ENCODE measurements at places on chromosomes 2 and 18. TPM values are rescaled to one million over a fixed set of nuclear protein-coding genes. Genes with fewer than 3 reads are reported as not detected.
A peak's percentile ranks its signal among the peaks of the same experiment; 100 is the strongest.

- no peaks in the 10 kb centered on the region for H3K4me1 ChIP-seq
- no peaks in the 10 kb centered on the region for H3K27me3 ChIP-seq
- no peak for DNase-seq
- H3K27ac ChIP-seq, result no peak overlapping the region
Measured at GRCh38 chr2:80830891-80831290, 526.3 kb upstream of the LRRTM1 start.

DLX1 gene
- polyA plus RNA-seq, result not detected

DNA sequence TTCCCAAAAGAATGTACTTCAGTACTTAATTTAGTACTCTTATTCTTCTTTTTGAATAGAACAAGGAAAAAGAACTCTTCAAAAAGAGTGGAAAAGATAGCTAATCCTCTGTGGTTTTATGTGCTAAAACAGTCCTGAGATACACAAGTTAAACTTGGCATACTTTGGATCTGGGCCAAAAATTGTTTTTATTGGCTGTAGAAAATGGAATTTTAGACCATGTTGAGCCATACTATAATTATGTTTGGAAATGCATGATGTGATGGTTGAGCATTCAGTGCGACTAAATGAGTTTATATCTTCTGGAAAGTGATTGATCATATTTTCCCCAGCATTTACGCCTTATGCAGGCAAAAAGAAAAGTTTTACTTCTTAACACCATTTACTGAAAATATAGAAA is 18.0 kb upstream of the PDE1A start:
- H3K36me3 ChIP-seq, result no peaks in the 10 kb centered on the region
- no peak for DNase-seq
- no peak overlapping the region for H3K4me3 ChIP-seq
- no peaks in the 10 kb centered on the region for H3K27me3 ChIP-seq

GRCh38 chr2:231174211-231174651 is 24.2 kb upstream of the ARMC9 start:
- H3K36me3 ChIP-seq, result peaks cover 5% of the 10 kb centered on the region
- H3K27ac ChIP-seq, result no peak overlapping the region
- no peaks in the 10 kb centered on the region for H3K27me3 ChIP-seq
- DNase-seq, result no peak
- no peak overlapping the region for H3K4me3 ChIP-seq

GRCh38 chr2:134370655-134371445 is 117.0 kb downstream of the MGAT5 start:
- no peaks in the 10 kb centered on the region for H3K4me1 ChIP-seq
- no peak overlapping the region for H3K27ac ChIP-seq
- no peak for DNase-seq
- H3K27me3 ChIP-seq, result no peaks in the 10 kb centered on the region
- no peak overlapping the region for H3K4me3 ChIP-seq

CAVIN2 gene
- 17.9 TPM for polyA plus RNA-seq

- no peak for DNase-seq
- H3K27me3 ChIP-seq, result no peaks in the 10 kb centered on the region
- no peak overlapping the region for H3K4me3 ChIP-seq
- H3K4me1 ChIP-seq, result no peaks in the 10 kb centered on the region
Measured at GRCh38 chr2:120360307-120360855, 14.4 kb downstream of the INHBB start.

DNA sequence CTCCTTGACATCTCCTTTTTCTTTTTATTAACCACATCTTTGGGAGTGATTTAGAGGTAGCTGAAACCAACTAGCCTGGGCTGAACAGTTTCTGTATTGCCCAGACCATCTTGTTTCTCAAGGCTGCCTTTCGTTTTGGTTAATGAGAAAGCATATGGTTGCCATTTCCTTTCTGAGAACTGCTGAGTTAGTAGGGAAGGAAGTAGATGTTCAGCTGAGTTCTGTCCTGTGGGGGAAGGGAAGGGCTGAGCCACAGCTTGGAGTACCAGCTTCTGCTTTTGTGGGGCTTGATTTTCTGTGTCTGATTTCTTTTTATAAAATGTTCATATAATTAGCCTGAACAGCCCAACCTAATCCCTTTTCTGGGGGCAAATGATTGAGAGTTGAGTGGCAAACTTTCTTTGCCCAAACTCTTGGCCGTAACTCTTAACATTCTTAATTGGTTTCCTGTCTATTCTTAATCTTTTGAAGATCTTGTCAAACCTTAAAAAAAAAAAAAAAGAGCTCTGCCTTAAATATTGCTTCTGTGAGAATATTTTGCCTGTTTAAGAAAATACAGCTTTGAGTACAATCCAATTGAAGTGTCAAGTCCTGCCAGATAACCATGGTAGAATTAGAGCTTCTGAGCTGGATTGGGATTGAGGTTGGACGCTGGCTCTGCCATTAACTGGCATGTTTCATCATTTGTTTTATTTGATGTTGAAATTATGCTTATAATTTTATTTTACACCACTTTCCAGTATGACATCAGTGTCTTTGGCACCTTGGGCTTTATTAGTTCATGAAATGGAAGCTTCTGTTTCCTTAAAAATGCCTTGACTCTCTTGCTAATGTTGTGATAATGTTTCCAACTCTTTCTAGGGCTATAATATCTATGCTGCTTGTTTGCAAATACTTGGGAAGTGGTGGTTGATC is 1.9 kb upstream of the NABP1 start:
- no peaks in the 10 kb centered on the region for H3K4me1 ChIP-seq
- H3K27ac ChIP-seq, result no peak overlapping the region
- no peak for DNase-seq
- H3K27me3 ChIP-seq, result no peaks in the 10 kb centered on the region
- no peaks in the 10 kb centered on the region for H3K36me3 ChIP-seq
- no peak overlapping the region for H3K4me3 ChIP-seq

LYG1 gene
- polyA plus RNA-seq, result 35.0 TPM

GRCh38 chr2:240405684-240406313 is 29.7 kb upstream of the GPC1 start:
- H3K36me3 ChIP-seq, result no peaks in the 10 kb centered on the region
- H3K27me3 ChIP-seq, result no peaks in the 10 kb centered on the region
- H3K27ac ChIP-seq, result no peak overlapping the region
- DNase-seq, result peak; percentile 51

PJVK gene
- polyA plus RNA-seq, result 6.2 TPM

DNA sequence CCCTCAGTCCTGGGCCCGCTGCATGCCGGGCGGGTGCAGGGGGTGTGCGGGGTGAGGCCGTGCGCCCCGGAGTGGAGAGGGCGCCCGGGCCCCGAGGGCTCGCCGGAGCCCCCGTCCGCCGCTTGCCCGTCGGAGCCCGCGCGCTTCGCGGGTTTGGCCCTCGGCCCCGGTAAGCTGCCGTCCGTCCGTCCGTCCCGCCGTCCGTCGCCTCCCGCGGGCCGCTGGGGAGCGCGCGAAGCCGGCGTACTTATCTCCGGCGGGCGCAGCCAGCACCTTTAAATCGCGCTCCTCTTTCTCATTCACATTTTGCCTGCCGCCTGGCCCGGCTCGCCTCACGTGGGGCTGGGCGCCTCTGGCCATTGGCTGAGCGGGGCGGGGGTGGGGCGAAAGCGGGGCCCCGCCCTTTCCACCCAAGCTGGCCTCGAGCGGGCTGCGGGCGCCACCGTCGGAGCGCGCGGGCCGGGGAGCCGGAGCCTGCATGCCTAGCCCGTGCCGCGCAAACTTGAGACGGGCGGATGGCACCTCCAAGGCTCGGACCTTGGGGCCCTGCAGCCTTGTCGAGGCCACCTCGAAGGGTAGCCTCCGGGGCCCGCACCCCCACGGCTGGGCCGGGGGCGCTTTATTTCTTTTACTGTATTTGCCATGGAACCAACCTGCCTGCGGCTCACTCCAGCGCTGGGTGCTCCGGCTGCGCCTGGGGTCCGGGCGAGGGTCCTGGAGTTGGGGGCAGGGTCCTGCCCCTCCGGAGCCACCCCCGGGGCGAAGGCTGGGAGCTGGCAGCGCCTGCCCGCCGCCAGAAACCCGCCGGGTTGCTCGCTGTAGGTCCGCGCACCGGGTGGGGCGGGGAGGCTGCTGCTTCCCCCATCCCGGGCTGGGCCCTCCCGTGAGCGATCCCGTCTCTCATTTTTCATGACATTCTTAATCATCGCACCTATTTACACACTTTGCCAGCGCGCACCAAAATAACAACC is at the start of gene GBX2:
Gene GBX2, minus strand, starts transcription at position 277 of the 971 bp plus-strand sequence. CDS start 415 bp downstream, outside the sequence.
- H3K27ac ChIP-seq, result no peak within 1 kb of the TSS
- H3K4me1 ChIP-seq, result no peaks in the 10 kb centered on the region
- no peak within 1 kb of the TSS for H3K4me3 ChIP-seq

DNA sequence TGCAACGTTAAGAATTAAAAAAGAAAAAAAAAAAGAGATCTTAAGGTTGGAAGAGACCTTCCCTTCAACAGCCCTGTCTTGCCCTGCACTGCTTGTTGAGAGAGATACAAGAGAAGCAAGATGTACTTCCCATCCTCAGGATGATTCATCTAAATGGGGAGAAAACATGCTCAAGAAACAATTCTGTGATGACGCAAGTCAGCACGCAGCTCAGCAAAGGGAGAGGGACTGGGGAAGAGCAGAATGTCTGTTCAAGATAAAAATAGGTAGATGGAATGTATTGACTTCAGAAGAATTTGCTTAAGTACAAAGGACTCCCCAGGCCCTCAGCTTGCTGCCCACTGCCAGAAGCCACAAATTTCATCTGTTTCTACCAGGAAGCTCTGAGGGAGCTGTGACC is 198.2 kb upstream of the SPRED2 start:
- no peaks in the 10 kb centered on the region for H3K4me1 ChIP-seq
- H3K27ac ChIP-seq, result no peak overlapping the region
- no peaks in the 10 kb centered on the region for H3K27me3 ChIP-seq
- no peak for DNase-seq
- no peaks in the 10 kb centered on the region for H3K36me3 ChIP-seq
- no peak overlapping the region for H3K4me3 ChIP-seq

GRCh38 chr2:222688917-222689316 is 17.5 kb downstream of the MOGAT1 start:
- H3K27me3 ChIP-seq, result no peaks in the 10 kb centered on the region
- H3K4me1 ChIP-seq, result no peaks in the 10 kb centered on the region
- no peaks in the 10 kb centered on the region for H3K36me3 ChIP-seq
- H3K27ac ChIP-seq, result no peak overlapping the region
- DNase-seq, result no peak

DNA sequence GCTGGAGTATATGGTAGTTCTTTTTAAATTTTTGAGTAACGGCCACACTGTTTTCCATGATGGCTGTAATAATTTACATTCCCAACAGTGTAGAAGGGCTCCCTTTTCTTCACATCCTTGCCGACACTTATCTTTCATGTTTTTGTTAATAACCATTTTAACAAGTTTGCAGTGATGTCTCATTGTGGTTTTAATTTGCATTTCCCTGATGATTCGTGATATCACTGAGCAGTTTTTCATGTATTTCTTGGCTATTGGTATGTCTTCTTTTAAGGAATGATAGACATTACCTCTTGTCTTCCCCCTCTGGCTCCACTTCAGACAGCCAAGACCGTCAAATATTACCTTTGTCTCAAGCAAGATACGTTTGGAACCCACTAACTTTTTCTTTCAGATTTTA is 371.1 kb upstream of the NRP2 start:
- H3K27me3 ChIP-seq, result no peaks in the 10 kb centered on the region
- H3K4me3 ChIP-seq, result no peak overlapping the region
- no peak for DNase-seq
- H3K27ac ChIP-seq, result no peak overlapping the region
- H3K4me1 ChIP-seq, result no peaks in the 10 kb centered on the region

Measured in kidney (tissue), 22 donors.